ENCODE measurements at places on chromosomes 12 and 14. TPM values are rescaled to one million over a fixed set of nuclear protein-coding genes. Genes with fewer than 3 reads are reported as not detected.
A peak's percentile ranks its signal among the peaks of the same experiment; 100 is the strongest.

GRCh38 chr12:106790020-106790419 is 15.5 kb downstream of the RIC8B start:
- DNase-seq: no peak

The DAO gene
- total RNA-seq: not detected

DNA sequence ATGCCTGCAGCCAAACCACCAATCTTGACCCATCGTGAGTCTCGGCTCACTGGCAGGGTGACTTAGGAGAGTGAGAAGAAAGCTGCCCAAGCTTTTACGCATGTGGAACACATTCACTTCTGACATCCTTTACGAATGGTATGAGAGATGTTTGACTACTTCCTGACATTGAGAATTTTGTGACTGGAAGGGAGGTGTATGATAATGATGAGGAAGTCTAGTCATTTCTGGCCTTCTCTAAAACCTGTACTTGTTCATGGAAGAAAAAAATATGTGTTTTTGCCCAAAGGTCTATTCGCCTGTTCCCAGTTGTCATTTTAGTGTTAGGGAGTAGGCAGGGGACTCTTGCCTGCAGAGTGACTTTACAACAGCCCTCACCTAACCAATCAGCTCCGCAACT is 227.2 kb upstream of the ATP2B1 start:
- no peak for DNase-seq

DNA sequence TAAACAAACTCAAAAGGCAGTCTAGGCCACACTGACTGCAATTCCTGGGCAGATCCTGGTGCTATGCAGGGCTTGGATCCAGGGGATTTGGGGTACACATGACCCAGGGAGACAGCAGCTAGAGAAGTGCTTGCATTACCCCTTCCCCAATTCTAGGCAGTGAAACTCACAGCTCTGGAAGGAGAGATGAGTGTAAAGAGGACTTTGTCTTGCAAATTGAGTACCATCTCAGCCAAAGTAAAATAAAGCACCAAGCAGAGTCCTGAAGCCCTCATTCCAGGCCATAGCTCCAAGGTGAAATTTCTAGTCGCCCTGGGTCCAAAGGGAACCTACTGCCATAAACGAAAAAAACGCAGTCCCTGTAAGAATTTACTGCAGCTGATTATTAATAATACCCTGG is 644.9 kb upstream of the FLRT2 start:
- DNase-seq: no peak

The LIN7A gene
- 31.2 TPM for total RNA-seq

DNA sequence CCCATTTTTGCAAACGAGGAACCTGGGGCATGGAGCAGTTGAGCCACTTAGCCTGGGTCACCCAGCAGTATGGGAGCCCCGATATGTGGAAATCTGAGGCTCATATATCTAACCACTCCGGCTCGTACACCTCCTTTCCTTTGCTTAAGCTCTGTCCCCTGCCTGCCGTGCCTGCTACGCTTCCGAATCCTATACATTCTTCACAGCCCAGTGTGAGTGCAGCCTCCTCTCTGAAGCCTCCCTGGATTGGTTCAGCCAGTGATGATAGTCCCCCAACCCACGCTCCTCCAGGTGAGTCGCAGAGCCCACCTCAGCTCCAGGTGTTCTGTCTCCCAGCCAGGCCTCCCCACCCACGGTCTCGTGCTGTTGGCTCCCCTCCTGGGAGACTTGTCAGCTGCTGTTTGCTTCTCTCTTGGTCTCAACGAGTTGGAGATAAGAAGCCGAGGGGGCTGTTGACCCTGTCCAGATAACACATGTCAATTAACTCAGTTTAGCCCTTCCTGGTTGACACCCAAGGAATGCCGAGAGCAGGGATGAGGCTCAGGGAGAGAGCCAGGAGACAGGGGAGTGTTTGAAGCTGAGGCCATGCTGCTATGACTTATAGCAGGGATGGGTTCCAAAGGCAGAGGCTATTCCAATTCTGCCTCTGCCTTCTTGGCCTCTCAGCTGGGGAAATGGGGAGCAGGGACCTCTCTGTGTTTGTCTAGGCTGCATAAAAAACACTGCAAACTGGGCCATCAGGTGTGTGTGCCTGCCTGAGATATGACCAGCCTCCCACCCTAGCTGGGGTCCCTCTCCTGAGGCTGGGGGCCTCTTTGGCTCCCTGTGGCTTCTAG is 19.0 kb downstream of the SDSL start:
- DNase-seq: no peak

DNA sequence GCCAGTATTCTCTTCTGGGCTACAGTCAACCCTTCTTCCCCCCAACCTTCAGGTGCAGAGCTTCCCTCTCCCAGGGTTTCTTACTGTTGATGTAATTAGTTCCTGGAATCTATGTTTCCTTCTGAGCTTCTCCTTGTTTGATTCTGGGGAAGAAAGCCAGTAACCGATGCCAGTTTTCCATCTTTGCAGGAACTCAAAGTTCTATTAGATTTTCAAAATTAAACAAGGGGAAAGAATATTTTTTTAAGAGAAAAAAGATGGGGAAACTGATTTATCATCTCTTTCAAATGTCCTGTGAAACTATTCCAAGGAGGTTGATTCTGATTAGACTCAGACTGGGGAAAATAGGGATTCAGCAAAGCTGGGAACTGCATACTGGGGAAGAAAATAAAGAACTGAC is 17.9 kb upstream of the FAM234B start:
- no peak for DNase-seq

The GARIN6 gene
- total RNA-seq: not detected

DNA sequence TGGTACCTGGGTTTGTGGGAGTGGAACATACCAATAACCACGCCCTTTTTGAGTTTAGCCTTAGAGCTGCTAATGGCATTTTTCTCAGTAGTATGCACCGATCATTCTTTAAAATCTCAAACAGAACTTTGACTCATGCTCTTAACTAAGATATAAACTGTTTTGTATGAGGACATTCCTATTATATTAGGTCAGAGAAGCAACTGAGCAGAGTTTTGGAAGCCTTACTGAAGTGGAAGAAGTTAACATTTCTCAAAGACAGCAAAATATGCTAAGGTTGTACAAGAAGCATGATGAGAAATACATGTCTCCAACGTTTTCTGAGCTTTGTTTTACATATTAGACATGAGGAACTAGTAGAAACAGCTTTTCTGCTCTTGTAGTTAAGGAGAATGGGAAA is 819.2 kb downstream of the FSCB start:
- DNase-seq: no peak

- DNase-seq: no peak
Observed at GRCh38 chr14:104322531-104323366, 184.4 kb downstream of the KIF26A start.

The DHRS2 gene
- total RNA-seq: 593 TPM

GRCh38 chr12:15662983-15663659 is 126.1 kb downstream of the EPS8 start:
- DNase-seq: no peak

- DNase-seq: no peak
Observed at GRCh38 chr12:32907898-32908476, 11.4 kb upstream of the PKP2 start.

DNA sequence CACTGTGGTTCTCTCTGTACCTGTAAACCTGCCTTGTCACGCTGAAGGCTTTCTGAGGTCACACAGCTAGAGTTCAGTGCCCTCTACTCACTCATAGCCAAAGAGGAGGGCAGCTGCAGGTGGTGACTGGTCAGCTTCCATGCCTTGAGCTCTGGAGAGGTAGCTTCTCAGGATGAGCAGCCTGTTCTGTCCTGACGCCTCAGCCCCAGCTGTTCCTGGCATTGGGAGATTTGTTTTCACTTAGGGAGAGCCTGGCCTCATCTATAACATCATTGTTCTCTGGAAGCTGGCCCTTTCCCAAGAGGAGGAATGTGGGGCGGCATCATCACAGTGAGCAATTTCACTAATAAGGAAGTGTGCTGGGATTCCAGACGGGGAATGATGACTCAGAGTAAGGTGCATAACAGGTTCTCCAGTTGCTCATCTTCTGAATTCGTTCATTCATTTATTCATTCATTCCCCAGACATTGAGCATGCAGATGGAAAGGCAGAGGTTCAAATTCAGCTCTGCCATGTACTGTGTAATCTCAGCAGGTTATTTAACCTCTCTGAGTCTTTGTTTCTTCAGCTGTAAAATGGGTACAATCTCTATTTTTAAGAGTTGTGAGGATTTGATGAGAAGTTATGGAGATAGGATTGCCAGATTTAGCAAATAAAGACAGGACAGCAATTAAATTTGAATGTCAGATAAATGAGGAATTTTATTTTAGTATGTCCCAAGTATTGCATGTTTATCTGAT is 255.8 kb upstream of the CRY1 start:
- peak; percentile 14 for DNase-seq

The DIO2 gene
- total RNA-seq: 2.4 TPM

DNA sequence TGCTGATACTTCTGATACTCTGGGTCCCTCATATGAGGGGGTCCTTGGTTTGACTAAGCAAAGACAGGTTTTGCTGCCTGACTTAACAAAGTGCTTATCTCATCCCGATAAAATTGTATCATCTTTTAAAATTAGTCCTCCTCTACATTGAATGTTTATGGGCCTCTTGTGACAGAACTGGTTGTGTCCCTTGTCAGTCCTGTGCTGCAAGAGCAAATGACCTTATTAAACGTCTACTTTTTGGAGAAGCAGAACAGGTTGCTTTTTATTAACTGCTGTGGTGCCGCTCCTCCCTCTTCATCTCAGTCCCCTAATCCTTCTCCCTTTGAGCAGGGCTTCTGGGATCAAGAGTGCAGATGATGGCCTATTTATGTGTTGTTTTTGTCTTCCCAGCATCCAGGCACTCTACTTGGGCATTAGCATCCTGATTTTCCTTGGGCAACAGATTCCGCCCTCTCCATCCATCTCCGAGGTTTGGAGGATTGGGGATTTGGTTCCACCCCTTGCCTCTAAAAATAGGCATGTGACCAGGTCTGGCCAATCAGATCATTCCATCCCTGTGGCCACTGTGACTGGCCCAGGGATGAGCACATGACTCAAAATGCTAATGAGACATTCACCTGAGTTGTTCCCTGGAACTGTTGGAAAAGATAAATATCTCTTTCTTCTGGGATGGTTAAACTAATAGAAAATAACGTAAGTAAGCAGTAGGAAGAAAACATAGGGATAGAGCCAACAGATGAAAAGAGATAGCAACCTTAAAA is 2.9 kb upstream of the DENR start:
- DNase-seq: no peak

The SLC17A8 gene
- total RNA-seq: 0.95 TPM

DNA sequence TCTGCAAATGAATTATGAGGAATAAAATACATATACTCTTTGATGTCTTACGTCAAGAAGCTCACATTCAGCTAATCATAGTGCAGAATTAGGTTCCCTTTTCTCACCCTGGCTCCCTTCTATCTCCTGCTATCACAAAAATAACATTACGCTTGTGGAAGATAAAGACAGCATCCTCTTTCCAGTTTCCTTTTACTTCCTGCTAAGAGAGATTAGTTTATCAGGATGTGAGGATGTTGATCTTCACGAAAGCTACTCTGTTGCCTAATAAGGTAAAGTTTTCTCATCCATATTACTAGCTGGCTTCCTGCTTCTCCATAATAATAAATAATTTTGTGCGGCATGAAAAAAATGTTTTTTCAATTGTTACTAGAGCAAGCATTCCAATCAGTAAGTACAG is 217.7 kb upstream of the DCN start:
- no peak for DNase-seq

The SLCO1B1 gene
- total RNA-seq: not detected

- DNase-seq: no peak
Observed at GRCh38 chr14:44316647-44317440, 190.2 kb downstream of the FSCB start.

DNA sequence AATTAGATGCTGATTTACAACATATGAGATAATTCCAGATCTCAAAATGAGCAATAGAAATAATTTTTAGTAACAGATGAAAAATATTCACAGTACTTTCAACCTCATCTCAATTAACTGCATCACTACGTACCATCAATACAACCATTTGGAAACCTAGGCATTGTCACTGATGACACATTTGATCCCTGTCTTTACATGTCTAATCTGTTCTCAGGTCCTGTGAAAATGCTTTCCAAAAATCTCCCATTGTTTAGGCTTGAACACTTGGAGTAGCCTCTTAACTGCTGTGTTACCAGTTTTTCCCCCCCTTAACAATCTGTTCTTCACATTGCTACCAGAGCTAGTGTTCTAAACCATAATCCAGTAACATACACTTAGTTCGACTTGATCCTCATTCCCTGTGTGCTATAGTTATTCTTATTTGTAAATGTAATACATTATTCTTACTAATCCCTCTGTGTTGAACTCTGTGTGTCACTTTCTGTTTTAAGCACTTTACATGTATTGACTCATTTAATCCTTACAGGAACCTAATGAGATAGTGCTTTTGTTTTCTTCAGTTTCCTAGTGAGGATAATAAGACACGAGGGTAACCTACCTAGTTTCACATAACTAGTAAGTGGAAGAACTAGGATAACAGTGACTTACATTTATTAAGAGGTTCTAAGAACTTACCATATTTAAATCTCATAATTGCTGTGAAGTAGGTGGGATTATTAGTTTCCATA is 41.7 kb downstream of the LARP4 start:
- no peak for DNase-seq

DNA sequence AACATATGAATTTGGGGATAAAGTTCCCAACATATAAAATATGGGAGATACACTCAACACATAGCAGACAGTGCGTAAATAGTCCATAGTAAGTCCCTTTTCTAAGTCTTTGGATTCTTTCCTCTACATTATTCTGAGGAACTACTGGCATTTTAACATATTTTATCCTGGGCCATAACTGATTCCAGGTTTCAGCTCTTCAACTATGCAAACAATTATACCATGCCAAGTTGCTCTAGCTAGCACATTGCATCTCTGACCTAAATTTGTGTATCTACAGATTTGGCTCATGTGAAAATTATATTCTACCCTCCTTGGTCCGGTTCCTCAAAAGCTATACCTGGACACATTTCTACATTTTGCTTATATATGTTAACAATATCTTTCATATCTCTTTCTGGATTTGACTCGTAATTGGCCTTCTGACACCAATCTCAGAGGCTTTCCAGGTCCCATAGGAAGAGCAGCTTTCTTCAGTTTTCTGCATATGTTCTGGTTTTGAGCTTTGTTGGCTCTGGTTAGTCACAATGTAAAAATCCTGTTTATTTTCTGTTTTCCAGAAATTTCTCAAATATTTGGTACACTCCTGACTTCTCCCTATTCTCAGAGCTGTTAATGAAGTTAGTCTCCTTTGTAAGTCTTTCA is 305.4 kb downstream of the BMP4 start:
- no peak for DNase-seq

The SSPN gene
- 78.5 TPM for total RNA-seq
